NCI-H1092 treated with DMSO at 0.1 percent for 48 hours (cell line): ENCODE measurements at places on chromosomes 13 and 19.
A peak's percentile ranks its signal among the peaks of the same experiment; 100 is the strongest.

DNA sequence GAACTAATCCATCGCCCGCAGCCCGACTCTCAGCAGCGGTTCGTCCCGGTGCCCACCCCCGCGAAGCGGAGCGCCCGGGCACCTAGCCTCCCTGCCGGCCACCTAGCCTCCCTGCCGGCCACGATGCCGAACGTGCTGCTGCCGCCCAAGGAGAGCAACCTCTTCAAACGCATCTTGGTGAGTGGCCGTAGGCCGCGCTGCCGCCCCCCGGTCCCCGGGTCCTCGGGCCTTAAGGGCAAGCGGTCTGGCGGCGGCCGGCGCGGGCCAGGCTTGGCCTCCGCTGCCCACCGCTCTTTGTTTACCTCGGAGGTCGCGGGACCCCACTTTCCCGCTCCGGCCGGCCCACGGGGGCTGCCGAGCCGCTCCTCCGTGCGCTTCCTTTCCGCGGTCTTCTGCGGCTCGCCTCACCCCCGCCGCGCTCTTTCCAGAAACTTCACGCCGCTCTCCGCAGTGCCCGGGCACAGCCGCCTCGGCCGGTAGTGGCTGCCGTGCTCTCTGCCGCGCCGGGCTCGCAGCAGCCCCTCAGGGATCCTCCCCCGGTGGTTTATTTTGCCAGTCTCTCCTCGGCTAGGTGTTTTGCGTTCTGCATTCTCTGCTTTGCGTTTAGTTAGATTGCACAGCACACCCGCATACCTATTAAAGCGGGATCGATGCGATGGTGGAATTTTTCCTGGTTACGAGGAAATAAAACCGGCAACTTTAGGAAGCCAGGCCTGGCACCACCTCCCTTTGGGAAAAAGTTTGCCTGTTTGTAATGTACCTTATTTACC lies 524 bp downstream of the NAA16 start:
- peak; percentile 62 for DNase-seq

GRCh38 chr13:102187313-102187712 lies 214.5 kb downstream of the FGF14 start:
- no peak for DNase-seq

- DNase-seq, result no peak
Observed at GRCh38 chr19:40101813-40102212, 11.1 kb upstream of the ZNF780A start.

DNA sequence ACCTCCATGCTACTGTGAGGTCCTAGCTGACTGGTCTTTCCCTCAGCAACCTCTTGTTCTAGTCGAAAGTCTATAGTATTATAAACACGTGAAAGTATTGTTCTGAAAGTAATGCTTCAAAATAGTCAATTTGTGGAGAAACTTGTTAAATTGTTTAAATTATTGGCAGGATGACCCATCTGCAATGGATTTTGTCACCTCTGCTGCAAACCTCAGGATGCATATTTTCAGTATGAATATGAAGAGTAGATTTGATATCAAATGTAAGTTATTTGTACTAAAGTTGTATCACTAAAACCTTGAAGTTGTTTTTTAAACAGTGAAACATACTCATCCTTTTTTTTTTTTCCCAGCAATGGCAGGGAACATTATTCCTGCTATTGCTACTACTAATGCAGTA lies 25.9 kb downstream of the UBA2 start:
- DNase-seq, result no peak

- no peak for DNase-seq
Observed at GRCh38 chr19:19540064-19540714, 2.1 kb downstream of the CILP2 start.

DNA sequence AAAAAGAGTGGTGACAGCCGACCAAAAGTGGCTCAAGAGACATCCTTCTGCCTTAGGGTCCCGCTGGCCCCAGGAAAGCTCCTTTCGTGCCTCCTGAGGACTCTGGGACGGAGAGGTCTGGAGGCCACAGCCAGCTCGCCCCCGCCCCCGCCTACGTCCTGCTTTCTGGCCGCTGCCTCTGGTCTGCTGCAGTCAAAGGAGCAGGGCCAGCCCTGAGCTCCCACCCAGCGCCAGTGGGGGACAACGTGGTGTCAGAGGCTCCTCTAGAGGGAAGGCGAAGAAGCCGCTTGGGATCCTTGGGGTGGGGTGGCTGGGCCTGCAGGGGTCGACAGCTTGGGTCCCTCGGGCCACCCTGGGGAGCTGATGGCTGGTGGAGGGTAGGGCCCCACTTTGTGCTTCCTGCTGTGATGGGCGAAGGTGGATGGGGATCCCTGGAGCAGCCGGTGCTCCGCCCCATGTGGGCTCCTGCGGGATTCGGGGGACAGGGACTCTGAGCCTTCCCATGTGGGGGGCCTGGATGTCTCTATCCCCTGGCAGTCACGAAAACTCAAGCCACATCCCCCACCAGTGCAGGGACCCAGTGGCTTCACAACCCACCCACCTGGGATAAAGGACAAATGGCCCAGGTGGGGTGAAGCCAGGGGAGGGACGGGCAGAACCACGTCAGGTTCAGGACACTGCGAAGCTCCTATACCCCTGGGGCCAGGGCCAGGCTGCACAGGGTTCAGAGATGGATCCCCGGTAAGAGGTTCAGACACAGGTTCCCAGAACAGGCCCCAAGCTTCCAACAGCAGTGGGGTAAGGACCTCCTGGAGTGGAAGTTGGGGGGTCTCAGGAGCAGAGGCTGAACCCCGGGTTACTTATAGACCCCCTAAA lies 9.0 kb upstream of the DIRAS1 start:
- DNase-seq, result no peak

- no peak for DNase-seq
Observed at GRCh38 chr19:16078759-16079707, 2.7 kb downstream of the TPM4 start.

DNA sequence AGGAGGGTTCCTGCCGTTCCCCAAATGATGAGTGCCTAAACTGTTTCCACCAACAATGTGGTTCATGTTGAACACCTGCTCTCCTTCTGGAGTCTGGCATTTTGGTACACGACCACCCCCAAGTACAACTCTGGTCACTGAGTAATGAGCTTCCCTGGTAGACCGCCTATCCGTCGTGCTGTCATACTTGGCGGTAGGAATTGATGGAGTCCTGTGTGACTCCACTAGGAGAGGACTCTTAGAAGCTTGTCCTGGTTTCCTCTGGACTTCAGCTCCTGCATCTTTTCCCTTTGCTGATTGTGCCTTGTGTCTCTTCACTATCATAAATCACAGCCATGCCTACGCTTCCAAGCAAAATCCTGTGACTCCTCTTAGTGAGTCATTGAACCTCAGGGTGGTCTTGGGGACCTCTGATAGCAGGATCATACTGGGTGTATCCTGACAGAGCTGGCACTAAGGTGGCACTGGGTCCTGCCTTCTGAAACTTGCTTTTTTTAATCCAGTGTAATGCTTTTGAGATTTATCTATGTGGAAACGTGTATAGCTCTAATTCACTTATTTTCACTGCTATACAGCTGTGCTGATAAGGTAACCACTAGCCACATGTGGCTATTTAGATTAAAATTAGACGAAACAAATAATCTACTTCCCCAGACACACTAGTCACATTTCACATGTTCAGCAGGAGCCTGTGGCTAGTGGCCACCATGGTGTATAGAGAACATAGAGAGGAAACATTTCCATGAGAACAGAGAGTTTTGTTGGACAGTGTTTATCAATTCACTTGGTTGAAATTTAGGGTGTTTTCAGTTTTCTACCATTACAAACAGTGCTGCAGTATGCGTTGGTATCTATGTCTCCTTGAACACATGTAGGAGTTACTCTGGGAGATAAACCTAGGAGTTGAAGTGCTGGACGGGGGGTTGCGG lies 6.1 kb upstream of the ASF1B start:
- DNase-seq, result no peak

DNA sequence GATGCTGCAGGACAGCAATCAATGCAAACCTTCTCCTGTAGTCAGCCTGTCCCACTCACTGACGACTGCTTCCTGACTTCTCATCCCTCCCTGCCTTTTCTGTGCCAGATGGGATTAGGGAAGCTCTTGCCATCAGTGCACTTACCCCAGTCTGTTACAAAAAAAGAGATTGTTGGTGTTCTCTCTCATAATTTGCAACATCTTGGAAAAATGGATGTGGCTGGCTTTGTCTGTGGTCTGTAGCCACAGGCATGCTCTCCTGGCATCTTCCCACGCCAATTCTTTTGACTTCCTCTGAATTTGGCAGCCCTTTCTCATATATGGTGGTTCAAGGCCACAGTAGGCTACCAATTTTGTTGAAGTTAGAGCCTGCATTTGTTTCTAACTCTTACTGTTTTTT lies 11.6 kb upstream of the HTR2A start:
- DNase-seq, result no peak

DNA sequence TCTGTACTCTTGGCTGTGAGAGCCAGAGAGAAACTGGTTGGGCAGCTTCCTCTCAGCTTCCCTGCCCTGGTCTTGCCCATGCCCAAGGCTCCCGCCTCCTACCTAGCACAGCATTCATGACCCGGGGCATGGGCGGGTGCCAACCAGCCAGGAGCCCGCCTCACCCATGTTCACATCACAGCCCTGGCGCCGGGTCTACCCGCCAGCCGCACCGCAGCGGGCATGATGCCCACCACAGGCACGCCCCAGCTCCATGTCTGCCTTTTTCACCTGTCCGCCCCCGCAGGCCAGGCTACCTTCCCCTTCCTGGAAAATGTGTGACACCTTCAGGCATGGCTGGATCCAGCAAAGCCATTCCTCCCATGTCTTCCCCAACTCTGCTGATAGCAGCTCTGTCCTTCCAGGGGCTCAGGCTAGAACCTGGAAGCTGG lies 42.1 kb downstream of the PTPRS start:
- DNase-seq, result no peak

GRCh38 chr13:87777387-87777786 lies 106.2 kb downstream of the SLITRK5 start:
- peak; percentile 16 for DNase-seq

DNA sequence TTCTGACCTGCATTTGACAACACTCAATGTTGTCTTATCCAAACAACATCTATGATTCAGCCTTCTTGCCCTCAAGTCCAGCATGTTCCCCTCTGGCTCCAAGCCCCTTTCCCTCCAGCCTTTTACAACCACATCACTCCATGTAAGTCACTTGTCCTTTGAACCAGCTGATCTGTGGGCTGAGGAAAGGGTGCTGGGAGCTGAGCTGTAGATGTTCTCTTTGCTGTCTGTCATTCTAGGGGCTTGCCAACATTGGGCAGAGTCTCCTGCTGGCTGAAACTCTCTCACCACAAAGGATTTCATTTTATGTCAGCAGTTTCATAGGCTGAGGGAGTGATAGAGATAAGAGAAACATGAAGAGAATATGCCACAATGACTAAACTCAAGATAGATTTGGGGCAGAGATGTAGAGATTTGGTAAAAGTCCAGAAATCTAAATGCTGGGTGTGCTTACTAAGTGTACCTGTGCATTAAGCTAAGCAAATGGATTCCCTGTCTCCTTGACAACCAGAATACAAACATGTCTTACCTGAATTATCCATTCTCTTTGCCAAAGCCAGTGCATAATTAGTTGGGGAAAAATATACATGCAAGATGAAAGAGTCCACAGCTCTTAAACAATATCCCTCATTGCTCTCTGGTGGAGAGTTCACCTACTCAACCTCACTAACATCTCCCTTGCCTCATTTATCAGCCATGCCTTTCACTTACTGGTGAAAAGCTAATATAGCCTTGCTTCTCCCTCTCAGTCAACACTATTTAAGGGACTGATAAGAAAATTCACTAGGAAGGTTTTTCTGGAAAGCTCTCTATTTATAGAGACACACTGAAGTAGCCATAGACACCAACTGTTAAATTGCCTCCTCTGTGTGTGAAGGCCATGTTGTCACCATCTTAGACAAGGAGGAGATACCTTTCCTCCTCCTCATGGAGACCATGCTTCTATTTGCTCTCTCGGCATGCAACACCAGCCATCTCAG lies 175.5 kb upstream of the SERP2 start:
- DNase-seq, result peak; percentile 13

DNA sequence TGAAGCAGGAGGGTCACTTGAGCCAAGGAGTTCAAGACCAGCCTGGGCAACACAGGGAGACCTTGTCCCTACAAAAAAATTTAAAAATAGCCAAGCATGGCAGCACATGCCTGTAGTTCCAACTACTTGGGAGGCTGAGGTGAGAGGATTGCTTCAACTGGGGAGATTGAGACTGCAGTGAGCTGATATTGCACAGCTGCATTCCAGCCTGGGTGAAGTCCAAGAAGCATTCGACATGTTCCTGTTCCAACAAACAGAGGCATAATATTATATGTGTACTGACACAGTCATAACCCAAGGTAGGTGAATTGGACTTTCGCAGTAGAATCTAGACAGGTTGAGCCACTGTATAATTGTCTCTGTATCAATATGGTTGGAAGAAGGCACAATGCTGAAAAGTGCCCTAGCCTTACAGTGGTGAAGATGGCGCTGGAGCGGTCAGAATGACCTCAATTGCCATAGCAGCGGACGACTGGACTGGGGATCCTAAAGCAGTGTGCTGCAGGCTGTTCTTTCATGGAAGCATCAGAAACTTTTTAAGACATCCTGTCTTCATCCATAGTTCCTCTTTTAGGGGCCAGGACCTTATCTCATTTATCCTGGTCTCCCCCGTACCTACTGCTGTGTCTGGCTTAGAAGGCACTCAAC lies 112.0 kb upstream of the CLDN10 start:
- no peak for DNase-seq
